OCI-M1 (cell line): ENCODE measurements at places on chromosomes 16 and 17.

DNA sequence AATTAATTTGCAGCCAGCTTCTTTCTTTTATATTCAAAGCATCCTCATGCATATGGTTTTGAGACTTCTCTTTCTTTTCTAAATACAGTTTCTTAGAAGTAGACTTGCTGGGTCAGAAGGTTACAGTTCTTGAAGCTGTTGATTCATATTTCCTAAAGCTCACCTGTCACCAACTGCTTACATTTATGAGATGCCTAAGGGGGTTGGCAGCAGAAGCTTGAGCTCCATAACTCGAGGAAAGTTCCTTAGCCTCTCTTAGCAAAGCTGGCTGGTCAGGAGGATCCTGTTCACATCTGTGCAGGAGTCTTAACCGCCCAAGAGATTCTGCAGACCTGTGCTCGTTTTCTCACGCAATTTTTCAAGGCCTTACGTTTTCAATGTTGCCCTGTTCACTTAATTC is 218.8 kb downstream of the SNX29 start:
- no peak for DNase-seq

- no peak for DNase-seq
Measured at GRCh38 chr17:17566896-17567513, 24.5 kb downstream of the PEMT start.

DNA sequence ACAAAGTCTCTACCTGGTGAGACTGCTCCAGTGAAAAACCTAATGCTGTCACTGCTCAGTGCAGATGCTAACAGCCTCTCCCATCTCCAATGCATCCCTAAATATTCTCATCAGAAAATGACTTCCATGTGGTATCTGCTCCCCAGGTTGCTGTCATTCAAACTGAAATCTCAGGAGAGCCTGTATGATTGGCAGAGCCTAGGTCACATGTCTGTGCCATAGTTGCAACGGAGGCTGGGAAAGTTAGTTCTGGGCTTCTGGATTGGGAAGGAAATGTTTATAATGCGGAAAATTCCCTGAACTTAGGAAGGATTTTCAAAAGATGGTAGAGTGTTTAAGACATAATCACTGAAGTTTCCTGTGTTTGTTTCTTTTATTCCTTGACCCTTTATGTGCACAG is 206.4 kb upstream of the ZKSCAN2 start:
- no peak for DNase-seq

DNA sequence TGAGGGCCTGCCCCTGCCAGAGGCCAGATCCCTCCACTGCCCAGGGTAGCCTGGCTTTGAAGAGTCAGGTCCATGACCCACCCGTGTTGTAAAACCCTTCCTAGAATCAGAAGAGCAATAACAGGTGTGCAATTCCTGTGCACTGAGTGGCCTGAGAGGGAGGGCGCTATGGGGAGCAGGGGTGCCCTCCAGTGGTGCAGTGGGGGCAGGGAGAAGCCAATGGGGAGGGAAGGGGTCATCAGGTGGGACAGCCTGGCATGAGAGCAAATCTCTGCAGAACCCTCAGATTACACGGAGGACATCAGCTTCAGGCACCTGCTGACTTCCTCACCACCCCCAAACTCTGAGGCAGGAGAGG is 72.9 kb upstream of the ZNF469 start:
- DNase-seq, result no peak

GRCh38 chr17:57582881-57583756 is 162.0 kb downstream of the CCDC182 start:
- no peak for DNase-seq

GRCh38 chr17:72296456-72296855 is 175.6 kb downstream of the SOX9 start:
- no peak for DNase-seq

DNA sequence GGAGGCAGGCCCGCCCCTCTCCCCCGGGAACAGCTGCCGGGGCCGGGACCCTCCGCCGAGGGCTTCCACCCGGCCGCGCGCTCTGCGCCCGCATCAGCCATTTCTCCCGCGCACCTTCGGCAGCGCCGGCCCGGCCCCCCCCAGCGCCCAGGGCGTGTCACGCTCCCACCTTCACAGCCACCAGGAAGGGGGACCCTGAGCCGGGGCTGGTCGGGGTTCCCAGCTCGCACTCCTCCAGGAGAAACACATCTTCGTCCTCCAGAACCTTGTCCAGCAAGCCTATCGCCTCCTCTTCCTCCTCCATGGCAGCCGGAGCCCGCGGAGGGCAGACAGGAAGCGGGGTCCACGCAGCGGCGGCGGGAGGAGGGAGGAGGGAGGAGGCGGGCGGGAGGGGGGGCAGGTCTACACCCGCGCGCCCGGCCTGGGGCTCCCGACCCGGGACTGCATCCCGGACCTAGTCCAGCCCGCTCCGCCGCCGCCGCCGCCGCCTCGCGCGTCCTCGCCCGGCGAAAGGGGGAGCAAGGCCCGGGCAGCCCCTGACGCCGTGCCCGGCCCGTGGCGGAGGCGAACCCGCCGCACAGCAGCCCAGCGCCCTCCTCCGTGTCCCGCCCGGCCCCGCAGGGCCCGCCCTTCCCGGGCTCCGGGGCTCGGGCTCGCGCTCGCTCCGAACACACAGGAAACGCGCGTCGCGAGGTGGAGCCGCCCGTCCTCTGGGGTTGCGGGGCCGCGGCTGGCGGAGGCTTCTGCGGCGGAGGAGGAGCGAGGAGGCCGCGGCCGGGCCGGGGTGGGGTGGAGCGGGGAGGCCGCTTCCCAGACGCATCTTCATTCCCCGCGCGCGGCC is 70.8 kb downstream of the ABR start:
- DNase-seq, result peak; percentile 49

DNA sequence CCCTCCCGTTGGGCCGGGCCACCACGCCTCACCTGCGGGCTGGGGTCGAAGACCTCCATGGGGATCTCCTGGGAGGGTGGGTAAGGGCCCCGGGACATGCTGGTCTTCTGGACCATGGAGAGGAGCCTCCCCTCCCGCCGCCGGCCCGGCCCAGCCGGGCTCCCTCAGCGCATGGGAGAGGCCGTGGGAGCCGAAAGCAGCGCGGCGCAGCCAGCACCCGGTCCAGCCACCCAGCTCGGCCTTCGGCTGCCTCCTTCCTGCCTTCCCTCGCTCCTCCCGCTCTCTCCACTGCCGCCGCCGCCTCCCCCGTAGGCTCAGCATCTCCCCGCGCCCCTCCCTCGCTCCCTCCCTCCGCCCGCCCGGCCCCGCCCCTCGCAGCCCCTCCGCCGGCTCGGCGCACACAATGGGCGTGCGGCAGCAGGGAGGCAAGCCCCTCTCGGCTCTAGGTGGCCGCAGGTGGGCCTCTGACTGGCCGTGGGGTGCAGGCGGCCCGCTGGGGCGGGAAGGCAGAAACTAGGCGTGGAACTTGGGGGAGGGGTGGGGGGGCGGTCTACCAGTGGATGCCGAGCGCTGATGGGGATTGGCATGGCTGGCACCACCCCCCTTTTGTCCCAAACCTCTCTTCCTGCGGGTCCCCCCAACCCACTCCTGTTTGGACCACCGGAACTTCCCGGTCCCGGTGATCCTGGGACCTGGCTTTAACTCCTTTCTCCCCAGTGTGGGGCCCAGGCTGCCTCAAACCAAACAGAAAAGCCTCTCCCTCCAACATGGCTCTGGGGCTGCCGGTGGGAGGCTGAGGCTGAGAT is at the start of gene CACNB1:
TSS of gene CACNB1 (minus strand) at position 290 of the 806 bp plus-strand sequence. CDS start at position 116, 174 bp downstream.
- peak; percentile 64 for DNase-seq

DNA sequence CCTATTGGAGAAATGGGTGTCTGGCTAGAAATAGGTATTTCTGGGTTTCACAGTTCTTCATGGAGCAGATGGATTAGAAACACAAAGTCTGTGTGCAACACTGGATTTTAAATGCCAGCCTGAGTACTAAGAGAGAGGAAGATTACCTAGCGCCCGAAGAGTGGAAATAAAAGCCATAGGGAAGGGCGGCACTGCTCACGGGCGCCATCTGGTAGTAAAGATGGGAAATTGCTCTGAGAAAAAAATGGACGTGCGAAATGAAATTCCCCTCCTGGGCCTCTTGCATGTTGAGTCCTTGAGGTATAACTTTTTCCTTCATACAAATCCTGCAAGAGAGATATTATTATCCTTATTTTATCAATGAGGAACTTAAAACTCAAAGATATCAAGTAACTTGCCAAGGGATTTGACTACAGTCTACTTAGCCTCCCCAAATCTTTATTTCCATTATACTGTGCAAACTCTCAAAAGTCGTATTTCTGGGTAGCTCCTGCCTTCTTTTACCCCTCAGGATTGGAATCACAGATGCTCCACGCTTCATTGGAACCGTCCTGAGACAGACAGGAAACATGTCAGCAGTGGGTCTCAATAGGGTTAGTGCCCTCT is 72.8 kb downstream of the MMD start:
- peak; percentile 82 for DNase-seq

- DNase-seq, result peak; percentile 49
Measured at GRCh38 chr16:25366078-25366477, 108.4 kb upstream of the ZKSCAN2 start.

DNA sequence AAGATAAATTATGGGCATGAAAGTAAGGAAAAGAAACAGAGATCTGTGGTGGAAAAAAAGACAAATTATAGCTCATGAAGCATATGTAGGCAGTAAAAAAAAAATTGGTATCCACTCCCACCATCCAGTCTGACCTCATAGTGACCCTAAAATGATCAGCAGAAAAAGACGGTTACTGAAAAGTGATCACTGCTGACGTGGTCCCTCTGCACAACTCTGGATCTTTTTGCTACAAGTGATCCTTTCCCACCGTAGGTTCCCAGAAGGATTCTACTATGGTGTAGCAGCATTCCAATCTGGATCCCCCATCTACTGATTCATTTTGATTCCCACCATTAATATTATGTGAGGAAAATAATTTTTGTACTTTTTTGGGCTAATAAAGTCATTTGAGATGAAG is 10.9 kb upstream of the CHST6 start:
- DNase-seq, result no peak

GRCh38 chr16:67805718-67806427 is 487 bp downstream of the RANBP10 start:
- no peak for DNase-seq

DNA sequence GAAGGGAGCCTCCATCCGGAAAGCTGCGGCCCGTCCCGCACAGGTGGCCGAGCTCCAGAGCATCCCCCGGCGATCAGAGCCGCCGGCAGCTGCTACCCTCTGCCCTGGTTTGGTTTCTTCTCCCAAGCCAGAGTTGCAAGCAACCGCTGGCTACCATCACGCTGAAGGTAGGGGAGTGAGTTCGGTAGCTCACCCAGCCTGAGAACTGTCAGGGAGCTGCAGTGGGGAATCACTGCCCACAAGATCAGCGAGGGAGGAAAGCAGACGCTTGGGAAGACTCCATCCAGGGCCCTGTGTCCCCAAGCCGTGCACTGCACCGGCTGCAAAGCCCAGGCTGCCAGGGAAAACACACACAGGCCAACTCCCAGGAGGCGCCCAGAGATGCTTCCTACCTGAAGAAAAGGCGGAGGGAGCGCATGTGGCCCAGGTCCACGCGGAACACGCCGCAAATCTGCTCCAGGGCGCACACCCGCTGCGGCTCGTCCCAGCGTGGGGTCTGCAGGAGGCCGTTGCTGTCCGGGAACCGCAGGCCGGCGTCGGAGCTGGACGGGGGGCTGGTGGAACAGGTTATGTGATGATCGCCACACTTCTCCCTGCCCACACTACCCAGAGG is 83.3 kb downstream of the TBC1D16 start:
- no peak for DNase-seq

GRCh38 chr16:85603203-85603755 is 9.8 kb upstream of the GSE1 start:
- no peak for DNase-seq

GRCh38 chr16:25841761-25842160 is 150.0 kb downstream of the HS3ST4 start:
- no peak for DNase-seq

- no peak for DNase-seq
Measured at GRCh38 chr17:82913304-82914043, 73.7 kb upstream of the ZNF750 start.

- peak; percentile 91 for DNase-seq
Measured at GRCh38 chr17:45228763-45229539, 7.3 kb downstream of the FMNL1 start.

DNA sequence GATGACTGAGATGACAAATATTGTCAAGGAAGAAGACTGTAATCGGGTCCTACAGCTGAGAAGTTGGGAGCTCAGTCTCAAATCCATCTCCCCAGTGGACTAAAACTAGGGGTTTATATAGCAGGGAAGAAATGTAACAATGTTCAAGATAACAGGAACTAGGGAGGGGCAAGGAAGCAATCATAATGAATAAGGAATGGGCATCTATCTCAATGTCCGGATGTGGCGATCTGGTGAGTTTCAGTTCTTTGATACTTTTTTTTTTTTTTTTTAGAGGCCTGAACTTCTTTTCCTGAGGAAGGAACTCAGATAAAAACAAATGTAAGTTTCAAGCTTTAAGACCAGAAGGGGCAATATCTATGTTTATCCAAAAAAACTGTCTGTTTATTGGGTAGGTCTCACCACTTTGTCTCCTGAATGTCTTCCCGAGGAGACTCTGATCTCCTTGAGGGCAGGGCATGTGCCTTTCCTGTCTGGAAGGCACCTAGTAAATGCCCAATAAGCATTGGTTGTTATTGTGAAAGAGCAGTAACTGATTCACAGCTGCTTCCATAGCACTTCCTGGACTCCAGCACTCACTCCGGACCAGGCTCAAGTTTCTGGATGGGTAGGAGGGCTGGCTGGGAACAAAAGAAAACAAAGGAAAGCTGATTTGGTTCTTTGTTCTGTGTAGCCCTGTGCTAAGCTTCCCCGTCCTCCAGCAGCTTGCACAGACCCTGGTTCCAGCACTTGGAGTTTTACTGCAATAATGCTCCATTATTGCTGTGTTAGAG is 51.9 kb downstream of the MEOX1 start:
- no peak for DNase-seq

- DNase-seq, result no peak
Measured at GRCh38 chr17:42225646-42226045, 31.4 kb upstream of the GHDC start.

- no peak for DNase-seq
Measured at GRCh38 chr17:13531721-13532120, 70.0 kb downstream of the HS3ST3A1 start.
